ENCODE measurements at places on chromosomes 3 and 15.

DNA sequence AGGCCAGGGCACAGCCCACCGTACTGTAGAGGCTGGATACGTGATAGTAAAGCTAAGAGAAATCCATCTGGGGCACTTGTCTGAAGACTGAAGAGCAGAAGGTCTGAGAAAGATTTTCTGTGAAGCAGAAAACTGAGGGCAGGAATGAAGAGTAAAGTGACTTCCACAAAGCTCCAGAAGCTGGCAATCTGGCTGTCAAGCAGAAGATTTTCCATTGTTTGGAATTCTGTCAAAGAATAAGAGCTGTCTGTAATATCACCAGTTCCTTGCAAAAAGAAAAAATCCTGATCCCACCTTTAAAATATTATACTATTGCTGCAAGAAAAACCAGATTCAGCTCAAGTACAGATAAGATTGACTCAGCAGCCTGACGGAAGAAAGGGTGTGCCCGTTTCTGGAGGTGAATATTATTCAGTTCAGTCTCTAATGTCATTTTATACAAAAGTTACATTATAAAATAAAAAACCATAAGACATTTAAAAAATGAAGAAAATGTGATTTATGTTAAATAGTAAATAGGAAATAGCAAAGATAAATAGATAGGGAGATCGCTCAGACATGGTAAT lies 550.4 kb upstream of the SGO1 start:
- peak; percentile 6 for DNase-seq

DNA sequence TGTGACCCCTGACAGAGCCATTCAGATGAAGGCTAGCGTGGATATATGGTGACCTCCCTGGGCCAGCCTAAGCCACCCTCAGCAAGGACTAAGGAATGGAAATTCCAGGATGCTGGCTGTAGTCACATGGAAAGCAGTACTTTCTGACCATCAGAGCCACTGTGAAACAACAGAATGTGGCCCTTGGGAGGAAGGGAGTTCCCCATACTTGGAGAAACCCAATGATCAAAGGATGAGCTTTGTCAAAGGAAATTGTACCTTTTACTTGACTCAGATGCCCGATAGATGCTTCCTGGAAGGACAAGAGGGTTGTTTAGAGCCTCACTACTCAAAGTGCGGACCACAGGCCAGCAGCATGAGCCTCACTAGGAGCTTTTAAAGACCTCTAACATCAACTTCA lies 484.5 kb upstream of the PROK2 start:
- DNase-seq, result no peak

GRCh38 chr3:147449669-147450068 lies 40.5 kb downstream of the ZIC1 start:
- no peak for DNase-seq

DNA sequence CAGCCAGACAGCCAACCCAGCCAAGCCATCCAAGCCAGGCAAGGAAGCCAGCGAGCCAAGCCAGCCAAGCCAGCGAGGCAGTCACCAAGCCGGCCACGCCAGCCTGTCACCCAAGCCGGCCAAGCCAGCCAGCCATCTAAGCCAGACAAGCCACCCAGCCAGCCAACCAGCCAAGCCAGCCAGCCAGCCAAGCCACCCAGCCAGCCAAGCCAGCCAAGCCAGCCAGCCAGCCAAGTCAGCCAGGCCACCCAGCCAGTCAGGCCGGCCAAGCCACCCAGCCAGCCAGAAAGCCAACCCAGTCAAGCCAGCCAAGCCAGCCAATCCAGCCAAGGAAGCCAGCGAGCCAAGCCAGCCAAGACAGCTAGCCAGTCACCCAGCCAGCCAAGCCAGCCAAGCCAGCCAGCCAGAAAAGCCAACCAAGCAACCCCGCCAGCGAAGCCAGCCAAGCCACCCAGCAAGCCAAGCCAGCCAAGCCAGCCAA lies 201.2 kb downstream of the GOLGA6L6 start:
- no peak for DNase-seq

- no peak for DNase-seq
Measured at GRCh38 chr3:106332884-106333283, 464.1 kb upstream of the CBLB start.
